ENCODE measurements at places on chromosomes 1 and 21.

GRCh38 chr1:79193211-79194079, 186.9 kb upstream of the ADGRL4 start:
- no peak for DNase-seq

DNA sequence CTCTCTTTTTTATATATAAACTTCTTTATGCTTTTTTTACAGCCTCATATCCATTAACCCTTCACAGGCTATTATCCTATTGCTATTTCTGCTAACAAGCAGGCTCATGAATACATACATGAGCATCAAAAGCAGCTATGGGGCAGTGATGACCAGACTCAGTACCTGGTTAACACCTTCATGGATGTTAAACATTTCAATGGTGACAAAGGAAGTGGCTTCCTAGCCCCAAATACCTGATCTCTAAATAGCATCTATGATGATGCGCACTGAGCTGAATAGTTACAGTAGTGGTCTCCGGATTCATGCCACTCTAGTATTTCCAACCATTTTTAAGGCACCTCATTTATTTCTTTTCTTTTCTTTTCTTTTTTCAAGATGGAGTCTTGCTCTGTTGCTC, 101.1 kb downstream of the TM2D1 start:
- no peak for DNase-seq

- DNase-seq, result no peak
Observed at GRCh38 chr1:3501856-3502640, 47.6 kb downstream of the ARHGEF16 start.

- no peak for DNase-seq
Observed at GRCh38 chr1:110151175-110151669, 928 bp downstream of the SLC6A17 start.

DNA sequence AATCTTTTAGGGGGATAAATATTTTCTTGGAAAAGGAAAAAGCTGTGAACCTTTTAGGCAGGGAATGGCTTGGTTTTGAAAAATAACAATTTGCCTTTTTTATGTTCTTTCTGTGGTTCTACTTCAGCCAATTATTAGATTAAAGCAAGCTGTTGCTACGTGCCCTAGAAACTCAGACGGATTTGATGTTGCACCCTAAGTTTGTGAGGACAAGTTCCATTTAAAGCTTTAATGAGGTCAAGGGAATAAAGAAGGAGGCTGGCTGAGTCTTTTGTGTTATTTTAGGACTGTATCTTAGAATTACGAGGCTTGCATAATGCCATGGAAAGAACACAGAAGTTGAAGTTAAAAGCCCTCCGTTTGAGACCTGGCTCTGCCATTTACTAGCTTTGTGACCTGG, 216.9 kb downstream of the NUF2 start:
- DNase-seq, result no peak

GRCh38 chr1:236289492-236290131, 7.9 kb upstream of the ERO1B start:
- DNase-seq, result no peak

GRCh38 chr21:39003982-39004633, 179.1 kb downstream of the PSMG1 start:
- no peak for DNase-seq

GRCh38 chr1:168387781-168388760, 107.4 kb downstream of the TBX19 start:
- no peak for DNase-seq

DNA sequence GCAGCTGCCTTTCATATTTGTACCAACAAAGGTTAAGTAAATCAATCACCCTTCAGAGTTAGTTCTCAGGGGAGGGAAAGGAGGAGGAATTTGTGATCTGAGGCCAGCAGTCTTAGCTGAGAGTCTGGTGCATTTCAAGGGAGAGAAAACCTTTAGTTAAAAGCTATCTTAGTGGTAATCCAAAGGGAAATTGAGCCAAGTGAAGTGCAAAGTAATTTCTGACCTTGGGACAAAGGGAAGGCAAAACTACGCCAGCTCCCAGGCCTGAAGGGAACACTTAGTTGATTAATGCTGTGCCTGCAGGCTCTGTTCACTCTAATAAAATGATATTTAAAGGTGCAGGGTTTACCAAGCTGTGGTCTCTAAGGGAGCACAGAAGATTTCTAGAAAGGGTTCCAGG, 23.1 kb upstream of the FMOD start:
- DNase-seq, result no peak

All from GDM1 (cell line).